ENCODE measurements at places on chromosomes 16 and 17.

DNA sequence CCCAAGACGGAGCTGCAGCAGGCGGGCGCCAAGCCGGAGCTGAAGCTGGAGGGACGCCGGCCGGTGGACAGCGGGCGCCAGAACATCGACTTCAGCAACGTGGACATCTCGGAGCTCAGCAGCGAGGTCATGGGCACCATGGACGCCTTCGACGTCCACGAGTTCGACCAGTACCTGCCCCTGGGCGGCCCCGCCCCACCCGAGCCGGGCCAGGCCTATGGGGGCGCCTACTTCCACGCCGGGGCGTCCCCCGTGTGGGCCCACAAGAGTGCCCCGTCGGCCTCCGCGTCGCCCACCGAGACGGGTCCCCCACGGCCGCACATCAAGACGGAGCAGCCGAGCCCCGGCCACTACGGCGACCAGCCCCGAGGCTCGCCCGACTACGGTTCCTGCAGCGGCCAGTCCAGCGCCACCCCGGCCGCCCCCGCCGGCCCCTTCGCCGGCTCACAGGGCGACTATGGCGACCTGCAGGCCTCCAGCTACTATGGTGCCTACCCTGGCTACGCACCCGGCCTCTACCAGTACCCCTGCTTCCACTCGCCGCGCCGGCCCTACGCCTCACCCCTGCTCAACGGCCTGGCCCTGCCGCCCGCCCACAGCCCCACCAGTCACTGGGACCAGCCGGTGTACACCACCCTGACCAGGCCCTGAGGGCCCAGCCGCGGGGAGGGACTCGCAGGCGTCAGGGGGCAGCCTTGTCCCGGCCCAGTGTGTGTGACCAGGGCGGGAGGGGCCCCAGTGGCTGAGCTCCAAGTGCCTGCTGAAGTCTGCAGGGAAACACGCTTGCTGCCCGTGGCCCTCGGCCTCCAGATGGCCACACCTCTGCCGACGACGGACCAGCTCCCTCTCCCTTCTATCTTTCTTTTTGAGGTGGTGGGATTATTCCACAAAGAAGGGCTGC lies 3.4 kb downstream of the SOX8 start:
- DNase-seq = no peak

DNA sequence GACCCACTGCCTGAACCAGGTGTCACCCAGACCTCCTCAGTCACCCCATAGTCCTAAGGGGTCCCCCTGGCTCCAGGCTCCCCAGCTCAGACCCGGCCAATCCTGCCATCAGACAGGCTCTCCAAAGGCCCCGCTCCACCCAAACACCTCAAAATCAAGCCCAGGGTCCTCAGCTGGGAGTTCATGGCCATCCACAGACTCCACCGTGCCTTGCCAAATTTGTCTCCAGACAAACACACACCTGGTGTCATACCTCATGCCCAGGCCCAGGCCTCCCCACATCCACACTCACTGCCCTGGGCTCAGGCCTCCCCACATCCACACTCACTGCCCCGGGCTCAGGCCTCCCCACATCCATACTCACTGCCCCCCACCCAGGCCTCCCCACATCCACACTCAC lies 12.5 kb downstream of the RPH3AL start:
- no peak for DNase-seq

GRCh38 chr17:39132192-39132610 lies 19.2 kb downstream of the PLXDC1 start:
- no peak for DNase-seq

GRCh38 chr17:6244253-6244652 lies 174.1 kb downstream of the WSCD1 start:
- DNase-seq = no peak

DNA sequence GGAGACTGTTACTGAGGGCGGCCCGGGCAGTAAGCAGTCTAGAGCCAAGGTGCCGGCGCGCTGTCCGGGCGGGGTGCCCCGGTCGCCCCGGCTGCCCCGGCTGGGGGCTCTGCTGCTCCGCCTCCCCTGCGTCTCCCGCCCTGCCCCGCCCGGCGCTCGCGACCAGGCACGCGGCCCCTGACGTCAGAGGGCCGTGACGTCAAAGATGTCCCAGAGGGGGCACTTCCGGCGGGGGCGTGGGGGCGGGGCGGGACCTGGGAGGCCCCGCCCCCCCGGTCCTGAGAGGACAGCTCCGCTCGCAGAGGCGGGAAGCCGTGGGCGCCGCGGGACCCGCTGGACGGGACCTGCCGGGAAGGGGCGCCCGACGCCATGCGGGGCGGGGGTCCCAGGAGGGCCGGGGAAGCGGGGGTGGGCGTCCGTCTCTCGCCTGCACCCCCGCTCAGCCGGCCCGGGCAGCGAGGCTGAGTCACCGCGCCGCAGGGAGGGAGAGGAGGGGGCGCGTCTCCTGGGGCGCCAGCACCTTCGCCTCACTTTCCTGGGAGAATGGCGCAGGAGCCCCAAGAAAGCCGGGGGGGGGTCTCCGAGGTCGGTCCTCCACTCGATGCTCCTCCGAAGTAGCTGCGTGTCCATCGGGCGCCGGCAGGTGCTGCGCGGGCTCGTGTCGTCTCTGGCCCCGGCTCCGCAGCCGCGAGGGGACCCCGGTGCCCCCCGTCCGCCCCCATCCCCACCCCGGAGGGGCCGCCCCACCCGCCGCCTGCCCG lies 4.4 kb upstream of the HIC1 start:
- peak; percentile 56 for DNase-seq

GRCh38 chr16:87317750-87318644 lies 805 bp upstream of the C16orf95 start:
- DNase-seq = no peak

DNA sequence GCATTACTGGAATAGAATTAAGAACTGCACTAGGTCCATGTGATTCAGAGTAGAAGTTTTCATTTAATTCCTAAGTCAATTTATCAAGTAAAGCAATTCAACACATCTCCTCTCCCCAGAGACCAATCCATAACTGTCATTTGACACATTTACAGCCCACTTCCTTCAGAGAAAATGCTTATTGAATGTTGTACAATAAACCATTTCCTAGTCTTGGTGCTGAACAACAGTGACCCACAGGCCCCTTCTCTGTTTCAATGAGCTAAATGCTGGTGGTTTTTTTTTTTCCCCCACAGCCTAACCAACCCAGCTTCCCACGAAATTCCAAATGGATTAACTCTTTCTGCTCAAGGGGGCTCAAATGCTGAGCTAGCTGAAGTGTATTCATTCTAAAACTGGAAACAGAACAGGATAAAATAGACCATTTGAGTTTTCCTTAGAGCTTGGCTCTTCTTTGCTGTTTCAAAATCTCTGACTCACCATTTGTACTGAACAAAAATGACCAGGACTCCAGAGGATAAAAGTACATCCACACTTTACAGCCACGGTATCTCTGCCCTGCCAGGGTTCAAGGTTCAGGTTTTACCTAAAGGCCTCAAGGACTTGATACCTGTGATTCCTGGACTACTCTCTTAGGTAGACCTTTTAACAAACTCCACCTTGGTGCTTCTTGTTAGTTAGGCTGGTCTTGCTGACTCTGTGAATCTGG lies 62.3 kb downstream of the TMEM100 start:
- peak; percentile 45 for DNase-seq

DNA sequence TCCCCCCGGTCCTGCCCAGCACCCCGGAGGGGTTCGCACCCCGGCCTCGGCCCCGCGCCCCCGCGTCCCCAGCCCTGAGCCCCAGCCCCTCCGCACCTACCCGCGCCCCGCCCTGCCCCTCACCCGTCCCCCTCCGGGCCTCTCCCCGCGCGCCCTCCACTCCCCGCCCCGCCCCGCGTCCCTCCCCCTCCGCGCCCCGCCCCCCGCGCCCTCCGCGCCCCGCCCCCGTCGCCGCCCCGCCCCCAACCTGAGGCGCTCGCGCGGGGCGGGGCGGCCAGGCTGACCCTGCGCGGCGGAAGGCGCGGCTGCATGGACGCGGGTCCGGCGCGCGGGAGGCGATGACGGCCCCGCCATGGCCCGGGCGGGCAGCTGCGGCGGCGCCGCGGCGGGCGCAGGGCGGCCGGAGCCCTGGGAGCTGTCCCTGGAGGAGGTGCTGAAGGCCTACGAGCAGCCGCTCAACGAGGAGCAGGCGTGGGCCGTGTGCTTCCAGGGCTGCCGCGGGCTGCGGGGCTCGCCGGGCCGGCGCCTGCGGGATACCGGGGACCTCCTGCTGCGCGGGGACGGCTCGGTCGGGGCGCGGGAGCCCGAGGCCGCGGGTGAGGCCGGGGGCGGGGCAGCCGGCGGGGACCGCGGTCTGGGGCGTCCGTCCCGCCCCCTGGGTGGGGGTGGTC lies at the start of gene SPIRE2:
SPIRE2 (plus strand) TSS at position 277 of the 671 bp plus-strand sequence; CDS start at position 353, 76 bp downstream.
- peak; percentile 36 for DNase-seq

DNA sequence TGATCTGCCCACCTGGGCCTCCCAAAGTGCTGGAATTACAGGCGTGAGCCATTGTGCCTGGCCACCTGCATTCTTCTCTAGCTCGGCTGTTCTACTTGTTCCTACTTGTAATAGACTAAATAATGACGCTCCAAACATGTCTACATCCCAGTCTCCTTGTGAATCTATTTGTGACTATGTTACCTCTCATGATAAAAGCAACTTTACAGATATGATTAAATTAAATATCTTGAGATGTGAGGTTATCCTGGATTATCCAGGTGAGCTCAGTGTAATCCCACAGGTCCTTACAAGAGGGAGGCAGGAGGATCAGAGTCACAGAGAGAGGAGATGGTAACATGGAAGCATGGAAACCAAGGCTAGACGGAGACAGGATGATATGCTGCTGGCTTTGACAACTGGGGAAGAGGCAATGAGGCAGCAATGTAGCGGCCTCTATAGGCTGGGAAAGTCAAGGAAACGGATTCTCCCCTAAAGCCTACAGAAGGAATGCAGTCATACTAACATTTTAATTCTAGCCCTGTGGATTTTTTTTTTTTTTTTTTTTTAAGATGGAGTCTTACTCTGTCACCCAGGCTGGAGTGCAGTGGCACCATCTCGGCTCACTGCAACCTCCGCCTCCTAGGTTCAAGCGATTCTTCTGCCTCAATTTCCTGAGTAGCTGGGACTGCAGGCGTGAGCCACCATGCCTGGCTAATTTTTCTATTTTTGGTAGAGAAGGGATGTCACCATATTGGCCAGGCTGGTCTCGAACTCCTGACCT lies 5.0 kb upstream of the LASP1 start:
- DNase-seq = peak; percentile 51

DNA sequence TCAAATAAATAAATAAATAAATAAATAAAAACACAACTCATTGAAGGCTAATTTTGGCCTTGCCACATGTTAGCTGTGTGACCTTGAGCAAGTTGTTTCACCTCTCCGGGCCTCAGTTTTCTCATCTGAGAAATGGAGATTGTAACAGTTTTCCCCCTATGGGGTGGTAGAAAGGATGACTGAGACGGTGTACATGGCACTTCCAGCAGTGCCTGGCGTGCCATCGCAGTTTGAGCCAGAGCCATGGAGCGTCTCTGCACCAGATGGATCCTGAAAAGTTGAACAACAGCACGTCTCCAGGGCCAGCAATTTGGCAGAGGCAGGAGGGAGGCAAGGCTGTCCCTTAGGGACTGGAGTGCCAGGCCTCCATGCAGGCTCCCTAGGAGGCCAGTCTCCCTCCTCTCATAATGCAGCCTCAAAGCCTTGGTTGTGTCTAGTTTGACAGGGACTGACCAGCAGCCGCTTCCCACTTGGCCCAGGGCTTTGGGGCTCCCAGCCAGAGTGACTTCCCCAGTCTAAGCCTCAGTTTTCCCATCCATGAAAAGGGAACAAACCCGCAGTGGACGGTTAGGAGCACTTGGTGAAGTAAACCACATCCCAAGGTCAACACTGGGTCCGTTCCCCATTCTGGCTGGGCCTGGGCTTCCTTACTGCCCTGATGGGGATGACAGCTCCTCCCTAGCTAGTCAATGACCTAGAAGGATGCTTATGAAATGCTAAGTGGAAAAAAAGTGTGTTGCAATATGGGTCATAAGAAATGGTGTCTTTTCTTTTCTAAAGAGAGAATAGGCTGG lies 19.3 kb downstream of the SOCS1 start:
- peak; percentile 99 for DNase-seq

- no peak for DNase-seq
Observed at GRCh38 chr17:43637563-43638323, 24.0 kb downstream of the MEOX1 start.

DNA sequence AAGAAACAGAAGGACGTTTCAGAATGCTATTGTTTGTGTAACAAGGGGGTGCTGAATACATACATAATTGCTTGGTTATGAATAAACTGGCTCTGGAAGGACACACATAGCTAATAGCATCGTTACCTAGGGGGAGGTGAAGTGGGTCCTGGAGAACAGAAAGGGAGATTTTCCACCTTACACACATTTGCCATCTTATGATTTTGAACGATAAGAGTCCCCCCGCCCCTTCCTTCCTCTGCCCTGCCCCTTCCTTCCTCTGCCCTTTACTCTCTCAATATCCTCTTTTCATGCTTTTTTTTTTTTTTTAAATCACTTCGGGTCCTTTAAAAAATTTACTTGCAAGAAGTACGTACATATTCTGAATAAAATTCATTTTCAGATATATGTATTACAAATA lies 902 bp upstream of the DHRS7B start:
- DNase-seq = peak; percentile 5

DNA sequence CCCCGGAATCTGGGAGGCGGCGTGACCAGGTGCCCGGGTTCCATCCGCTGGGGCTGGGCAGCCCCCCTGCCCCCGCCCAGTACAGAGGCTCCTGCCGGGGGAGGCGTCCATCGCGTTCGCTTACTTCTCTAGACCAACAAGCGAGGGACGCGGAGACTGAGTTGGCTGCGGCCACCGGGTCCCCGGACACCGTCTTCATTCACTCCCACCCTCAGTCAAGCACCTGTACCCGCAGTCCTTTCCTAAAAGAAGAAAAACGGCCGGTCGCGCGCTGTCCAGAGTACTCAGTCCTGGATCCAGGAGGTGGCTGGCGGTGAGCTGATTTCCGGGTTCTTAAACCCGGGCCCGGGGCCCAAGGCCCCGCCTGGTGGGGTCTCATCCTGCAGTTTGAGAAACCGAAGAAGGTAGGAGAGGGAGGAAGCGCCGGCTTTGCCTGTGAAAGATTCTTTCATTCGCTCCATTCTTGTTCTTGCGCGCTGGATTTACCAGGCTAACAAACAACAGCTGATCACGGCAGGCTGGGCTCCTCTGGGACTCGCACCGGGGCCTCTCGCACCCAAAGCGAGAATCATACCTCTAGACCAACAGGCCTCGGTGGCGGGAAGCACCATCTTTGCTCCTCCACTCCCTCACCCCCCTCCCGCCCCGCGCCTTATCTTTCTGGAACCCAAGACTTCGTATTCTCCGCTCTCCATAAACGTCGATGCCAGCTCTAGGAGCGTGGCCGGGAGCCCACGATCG lies 17.4 kb upstream of the OR1F1 start:
- DNase-seq = no peak

DNA sequence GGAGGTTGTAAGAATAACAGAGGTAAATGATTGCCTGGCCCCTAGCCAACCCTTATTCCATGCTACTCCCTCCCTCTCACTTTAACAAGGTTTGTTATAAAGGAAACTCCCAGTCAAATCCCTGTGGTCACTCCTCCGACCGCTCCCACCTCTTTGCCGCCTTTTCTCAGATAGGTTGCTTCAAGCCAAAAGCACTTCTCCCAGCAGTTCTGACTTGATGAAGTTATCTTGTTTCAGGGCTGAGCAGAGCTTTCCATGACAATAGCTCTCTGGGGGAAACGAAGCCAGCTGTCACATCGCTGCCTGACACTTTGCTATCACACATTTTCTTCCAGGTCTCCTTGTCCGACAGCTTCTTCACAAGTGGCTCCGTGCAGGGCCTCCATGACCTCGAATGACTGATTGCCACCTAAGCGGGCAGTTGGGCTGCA lies 278.6 kb downstream of the HAPSTR1 start:
- no peak for DNase-seq

- DNase-seq = no peak
Observed at GRCh38 chr17:57601143-57601735, 143.9 kb downstream of the CCDC182 start.

Measured in MV-4-11 (cell line).